CD8-positive, alpha-beta memory T cell (primary cell): ENCODE measurements at places on chromosomes 1 and 21.

- DNase-seq = no peak
- H3K27ac ChIP-seq = no peak overlapping the region
- H3K27me3 ChIP-seq = no peaks in the 10 kb centered on the region
- H3K4me3 ChIP-seq = no peak overlapping the region
Observed at GRCh38 chr1:12009318-12009947, 9.9 kb upstream of the MIIP start.

DNA sequence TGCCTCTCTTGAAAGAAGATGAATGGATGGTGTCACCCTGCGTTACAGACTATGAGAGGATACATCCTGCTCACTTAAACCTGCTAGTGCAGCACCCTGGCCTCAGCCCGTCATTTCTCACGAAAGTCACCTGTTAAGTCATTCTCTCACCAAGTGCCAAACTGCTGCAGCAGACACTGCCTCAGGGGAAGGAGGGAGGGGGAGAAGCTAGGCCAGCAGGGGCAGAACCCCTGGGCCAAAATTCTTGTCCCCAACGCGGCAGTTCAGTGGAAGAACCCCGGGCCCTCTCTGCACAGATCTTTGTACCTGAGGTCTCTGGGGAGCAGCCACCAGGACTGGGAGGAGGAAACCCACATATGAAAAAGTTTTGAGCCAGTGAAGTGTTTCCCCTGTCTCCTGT, 37.6 kb downstream of the SYT6 start:
- H3K4me1 ChIP-seq = no peaks in the 10 kb centered on the region
- no peak overlapping the region for H3K4me3 ChIP-seq
- H3K27ac ChIP-seq = no peak overlapping the region
- no peak for DNase-seq

DNA sequence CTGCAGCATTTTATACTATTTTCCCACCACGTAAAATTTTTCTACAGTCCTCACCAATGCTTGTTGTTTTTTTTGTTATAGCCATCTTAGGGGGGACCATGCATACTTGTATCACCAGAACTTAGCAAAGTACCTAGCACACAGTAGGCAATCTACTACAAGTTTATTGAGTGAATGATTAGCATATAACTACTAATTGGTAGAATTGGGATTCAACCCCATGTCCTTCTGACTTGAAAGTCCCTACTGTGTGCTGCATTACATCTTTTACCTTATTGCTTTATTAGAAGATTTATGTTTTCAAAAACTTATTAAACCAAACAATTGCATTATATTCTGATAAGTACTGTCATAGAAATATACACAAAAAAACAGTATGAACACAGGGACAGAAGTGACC, 92.1 kb downstream of the CEP350 start:
- no peaks in the 10 kb centered on the region for H3K4me1 ChIP-seq
- no peak for DNase-seq
- H3K27me3 ChIP-seq = no peaks in the 10 kb centered on the region
- no peak overlapping the region for H3K27ac ChIP-seq
- H3K4me3 ChIP-seq = no peak overlapping the region
- H3K36me3 ChIP-seq = peaks cover 51% of the 10 kb centered on the region

GRCh38 chr1:238492271-238492670, 601.5 kb upstream of the ZP4 start:
- no peaks in the 10 kb centered on the region for H3K36me3 ChIP-seq
- no peaks in the 10 kb centered on the region for H3K27me3 ChIP-seq
- no peak overlapping the region for H3K27ac ChIP-seq
- H3K4me1 ChIP-seq = no peaks in the 10 kb centered on the region
- no peak for DNase-seq

- H3K4me3 ChIP-seq = no peak overlapping the region
- no peaks in the 10 kb centered on the region for H3K36me3 ChIP-seq
- no peak for DNase-seq
- H3K27ac ChIP-seq = no peak overlapping the region
Observed at GRCh38 chr1:220950576-220950975, 71.3 kb downstream of the HLX start.

GRCh38 chr1:119260506-119260905, 108.1 kb upstream of the HAO2 start:
- no peaks in the 10 kb centered on the region for H3K27me3 ChIP-seq

- no peak overlapping the region for H3K27ac ChIP-seq
- no peaks in the 10 kb centered on the region for H3K36me3 ChIP-seq
- H3K27me3 ChIP-seq = no peaks in the 10 kb centered on the region
- no peak for DNase-seq
- H3K4me1 ChIP-seq = no peaks in the 10 kb centered on the region
Observed at GRCh38 chr1:170790651-170791071, 126.7 kb downstream of the PRRX1 start.
